ENCODE measurements at places on chromosomes 2 and 18. TPM values are rescaled to one million over a fixed set of nuclear protein-coding genes. Genes with fewer than 3 reads are reported as not detected.

The DSC3 gene
- total RNA-seq = 0.04 TPM

The EFR3B gene
- 0.16 TPM for total RNA-seq

- DNase-seq = no peak
- H3K4me1 ChIP-seq = peaks cover 24% of the 10 kb centered on the region
- no peaks in the 10 kb centered on the region for H3K27me3 ChIP-seq
- no peak overlapping the region for H3K4me3 ChIP-seq
- no peak overlapping the region for H3K27ac ChIP-seq
- peaks cover 5% of the 10 kb centered on the region for H3K36me3 ChIP-seq
Measured at GRCh38 chr18:11857177-11857887, 6.1 kb downstream of the CHMP1B start.

DNA sequence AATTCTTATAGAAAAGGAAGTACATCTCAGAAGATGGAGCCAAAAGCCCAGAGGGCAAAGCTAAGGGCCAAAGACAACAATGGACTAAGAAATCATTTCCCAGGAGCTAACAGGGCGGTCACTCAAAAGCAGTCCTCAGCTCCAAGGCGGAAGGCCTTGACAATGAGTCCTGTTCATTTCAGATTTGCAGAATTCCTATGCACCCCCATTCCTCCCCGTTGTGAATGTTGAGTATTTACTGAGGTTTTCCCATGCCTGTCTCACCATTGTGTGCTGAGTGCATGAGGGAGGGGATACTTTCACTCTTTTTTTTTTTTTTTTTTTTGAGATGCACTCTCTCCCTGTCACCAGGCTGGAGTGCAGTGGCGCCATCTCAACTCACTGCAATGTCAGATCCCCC is 18.8 kb upstream of the DTNB start:
- no peaks in the 10 kb centered on the region for H3K4me1 ChIP-seq
- H3K36me3 ChIP-seq = no peaks in the 10 kb centered on the region
- H3K27ac ChIP-seq = no peak overlapping the region
- no peak for DNase-seq

DNA sequence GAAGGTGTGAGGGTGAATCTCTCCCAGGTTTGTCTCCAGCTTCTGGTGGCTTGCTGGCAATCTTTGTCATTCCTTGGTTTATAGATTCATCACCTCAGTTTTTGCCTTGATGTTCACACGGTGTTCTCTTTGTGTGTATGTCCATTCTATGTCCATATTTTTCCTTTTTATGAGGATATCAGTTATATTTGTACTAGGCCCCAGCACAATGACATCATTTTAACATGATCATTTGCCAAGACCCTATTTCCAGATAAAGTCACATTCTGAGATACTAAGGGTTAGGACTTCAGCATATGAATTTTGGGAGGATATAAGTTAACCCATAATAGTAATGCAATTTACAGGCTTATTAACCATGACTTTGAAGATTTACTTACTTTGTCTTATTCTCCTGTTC is 649.0 kb downstream of the CPS1 start:
- no peaks in the 10 kb centered on the region for H3K36me3 ChIP-seq
- H3K4me1 ChIP-seq = no peaks in the 10 kb centered on the region
- no peak overlapping the region for H3K4me3 ChIP-seq
- no peak overlapping the region for H3K27ac ChIP-seq
- DNase-seq = no peak

DNA sequence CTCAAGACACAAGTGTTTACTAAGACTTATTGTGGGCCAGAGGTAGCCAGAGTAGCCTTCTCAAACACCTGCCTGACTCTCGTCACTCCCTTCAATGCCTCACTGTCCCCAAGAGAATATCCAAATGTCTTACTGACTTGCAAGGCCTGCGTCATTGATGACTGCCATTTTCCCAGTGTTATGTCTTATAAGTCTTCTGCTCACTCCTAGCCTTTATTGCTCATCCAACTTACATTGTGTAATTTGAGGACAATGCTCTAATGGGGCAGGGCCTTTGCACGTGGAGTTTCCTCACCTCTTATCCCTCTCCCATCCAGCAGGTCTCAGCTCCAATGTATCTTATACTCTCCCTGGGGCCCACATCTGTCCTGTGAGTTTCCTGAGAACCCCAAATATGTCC is 10.1 kb upstream of the CD226 start:
- no peaks in the 10 kb centered on the region for H3K27me3 ChIP-seq
- peaks cover 9% of the 10 kb centered on the region for H3K36me3 ChIP-seq
- no peak overlapping the region for H3K4me3 ChIP-seq
- no peak for DNase-seq
- peaks cover 10% of the 10 kb centered on the region for H3K4me1 ChIP-seq

Measured in activated CD8-positive, alpha-beta T cell treated with anti-CD3 and anti-CD28 coated beads for 36 hours (primary cell).